Small intestine (tissue), 16 donors: ENCODE measurements at places on chromosomes 2 and 18.
A peak's percentile ranks its signal among the peaks of the same experiment; 100 is the strongest.

DNA sequence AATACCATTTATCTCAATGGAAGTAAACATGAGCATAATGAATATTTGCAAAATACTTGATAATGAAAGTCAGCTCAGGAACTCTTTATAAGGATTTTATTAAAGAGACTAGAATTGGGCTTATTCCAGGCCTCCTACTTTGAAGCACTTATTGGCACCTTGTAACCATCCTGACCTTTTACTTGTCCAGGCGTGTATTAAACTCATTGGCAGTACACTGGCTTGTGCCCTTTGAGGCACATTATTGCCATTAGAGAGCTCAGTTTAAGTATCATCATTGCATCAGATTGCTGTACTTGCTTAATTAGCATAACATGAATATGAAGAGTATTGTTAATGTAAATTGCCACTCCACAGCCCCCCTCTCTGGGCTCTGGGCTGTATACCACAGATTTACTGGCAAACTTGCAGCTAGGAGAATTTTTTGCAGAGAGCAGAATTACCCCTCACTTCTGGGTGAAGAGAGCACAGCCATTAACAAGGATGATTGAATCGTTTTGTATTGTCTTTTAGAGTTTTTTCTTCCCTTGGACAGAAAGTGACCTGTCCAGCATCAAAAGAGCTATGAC lies 72.5 kb downstream of the XIRP2 start:
- DNase-seq: no peak

DNA sequence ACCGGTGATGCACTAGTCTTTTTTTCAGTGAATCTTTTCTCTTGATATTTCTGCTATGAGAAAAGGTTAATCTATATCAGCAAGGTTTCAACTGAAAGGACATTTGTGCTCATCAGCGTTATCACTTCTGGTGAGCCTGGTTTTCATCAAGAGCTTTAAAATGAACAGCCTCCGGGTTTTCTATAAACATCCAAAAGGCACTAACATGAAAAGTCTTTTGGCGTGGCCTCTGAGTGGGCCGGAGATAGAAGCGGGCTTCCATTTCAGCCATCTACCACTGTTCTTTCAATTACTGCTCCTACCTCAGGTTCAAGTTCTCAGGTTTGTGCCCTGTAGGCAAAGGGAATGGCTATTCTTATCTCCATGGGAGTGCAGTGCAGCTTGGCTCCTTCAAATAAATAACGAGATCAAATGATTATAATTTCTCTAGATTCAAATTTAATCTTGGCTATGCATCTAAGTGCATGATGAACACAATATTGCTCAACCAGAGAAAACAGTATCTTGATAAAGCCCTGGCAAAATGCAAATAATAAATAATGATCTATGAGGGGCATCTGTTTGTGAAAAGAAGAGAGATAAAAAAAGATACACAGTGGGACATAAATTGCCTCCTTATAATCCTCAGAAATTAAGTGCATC lies 314.8 kb downstream of the CDH2 start:
- DNase-seq: no peak

GRCh38 chr2:96577501-96577900 lies 40.9 kb downstream of the ARID5A start:
- no peak for DNase-seq

GRCh38 chr2:126717928-126718327 lies 62.0 kb downstream of the GYPC start:
- DNase-seq: no peak

- DNase-seq: peak; percentile 39
Measured at GRCh38 chr2:67446491-67446911, 49.4 kb downstream of the ETAA1 start.

DNA sequence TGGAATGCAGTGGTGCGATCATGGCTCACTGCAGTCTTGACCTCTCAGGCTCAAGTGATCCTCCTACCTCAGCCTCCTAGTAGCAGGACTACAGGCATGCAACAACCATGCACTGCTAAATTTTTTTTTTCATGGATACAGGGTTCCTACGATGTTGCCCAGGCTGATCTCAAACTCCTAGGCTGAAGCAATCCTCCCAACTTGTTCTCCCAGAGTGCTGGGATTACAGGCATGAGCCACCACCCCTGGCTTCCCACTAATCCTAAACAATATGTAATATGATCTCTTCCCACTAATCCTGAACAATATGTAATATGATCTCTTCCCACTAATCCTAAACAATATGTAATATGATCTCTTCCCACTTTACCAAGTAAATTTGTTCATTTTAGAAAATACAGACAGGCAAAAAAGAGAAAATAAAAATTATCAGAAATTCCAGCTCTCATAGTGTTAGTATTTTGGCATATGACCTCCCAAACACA lies 33.7 kb upstream of the C18orf32 start:
- no peak for DNase-seq

DNA sequence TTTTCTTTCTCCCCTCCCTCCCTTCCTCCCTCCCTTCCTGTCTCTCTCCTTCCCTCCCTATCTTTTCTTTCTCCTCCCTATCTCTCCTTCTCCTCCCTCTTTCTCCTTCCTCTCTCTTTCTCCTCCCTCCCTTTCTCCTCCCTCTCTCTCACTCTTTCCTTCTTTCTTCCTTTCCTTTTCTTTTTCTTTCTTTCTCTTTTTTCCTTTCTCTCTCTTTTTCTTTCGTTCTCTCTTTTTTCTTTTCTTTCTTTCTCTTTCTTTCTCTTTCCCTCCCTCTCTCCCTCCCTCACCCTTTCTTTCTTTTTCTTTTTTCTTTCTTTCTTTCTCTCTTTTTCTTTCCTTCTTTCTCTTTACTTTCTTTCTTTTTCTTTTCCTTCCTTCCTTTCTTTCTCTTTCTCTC lies 169.7 kb upstream of the LINC00305 start:
- DNase-seq: no peak

- no peak for DNase-seq
Measured at GRCh38 chr2:215409331-215410127, 26.3 kb downstream of the FN1 start.

- DNase-seq: peak; percentile 35
Measured at GRCh38 chr2:152481881-152482583, 147.1 kb downstream of the FMNL2 start.

DNA sequence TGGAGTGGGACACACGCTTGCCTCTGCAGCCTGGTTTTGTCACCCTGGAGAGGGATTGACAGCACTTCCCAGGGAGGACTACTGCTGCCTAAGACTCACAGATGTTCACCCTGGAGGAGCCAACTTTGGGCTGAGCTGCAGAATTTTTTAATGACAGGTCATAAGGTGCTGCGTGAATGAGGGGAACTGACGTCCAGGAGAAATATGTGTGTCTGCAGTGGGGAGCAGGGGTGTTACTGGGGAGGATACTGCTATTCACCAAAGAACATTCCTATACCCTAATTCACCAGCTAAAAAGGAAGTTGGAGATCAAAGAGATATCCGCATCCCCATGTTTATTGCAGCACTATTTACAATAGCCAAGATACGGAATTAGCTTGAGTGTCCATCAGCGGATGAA lies 144.4 kb downstream of the MGAT5 start:
- DNase-seq: no peak

- no peak for DNase-seq
Measured at GRCh38 chr2:20672201-20672951, 5.4 kb downstream of the GDF7 start.

GRCh38 chr18:43081396-43081795 lies 34.1 kb downstream of the RIT2 start:
- no peak for DNase-seq

GRCh38 chr2:12755384-12755783 lies 38.6 kb downstream of the TRIB2 start:
- no peak for DNase-seq
